ENCODE measurements at places on chromosomes 1 and 21.

DNA sequence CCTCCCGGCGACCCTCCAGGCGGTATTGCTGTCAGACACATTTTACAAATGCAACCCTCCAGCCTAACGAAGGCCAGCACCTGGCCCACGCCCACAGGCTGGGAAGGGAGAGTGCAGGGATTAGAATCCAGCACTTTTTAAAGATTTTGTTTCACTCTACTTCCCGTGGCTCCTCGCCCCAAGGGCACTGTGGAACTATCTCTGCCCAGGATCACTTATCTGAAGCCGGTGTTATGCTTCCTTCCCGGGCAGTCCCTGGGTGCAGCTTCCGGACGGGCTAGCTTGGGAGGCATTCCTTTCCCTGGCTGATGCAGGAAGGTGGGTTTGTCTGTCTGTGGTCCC, 35.8 kb downstream of the CCN1 start:
- no peak for DNase-seq

DNA sequence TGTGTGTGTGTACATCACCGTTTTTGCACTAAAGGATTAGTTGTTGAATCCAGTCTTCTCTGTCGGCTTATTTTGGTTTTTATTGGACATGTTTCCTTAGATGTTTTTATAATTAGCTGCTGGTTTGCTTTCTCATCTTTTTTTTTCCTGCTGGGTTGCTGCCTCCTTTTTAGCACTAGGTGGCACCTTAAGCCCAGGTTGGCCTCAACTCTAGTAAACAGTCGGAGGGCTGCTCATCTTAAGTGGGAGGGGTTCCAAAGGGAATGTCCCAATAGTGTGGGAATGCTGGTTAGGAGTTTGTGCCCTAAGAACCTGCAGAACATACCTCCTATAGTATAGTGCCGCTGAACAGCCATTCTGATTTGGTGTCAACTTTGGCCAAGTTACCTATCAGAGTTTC, 570.1 kb upstream of the CXADR start:
- DNase-seq: no peak

DNA sequence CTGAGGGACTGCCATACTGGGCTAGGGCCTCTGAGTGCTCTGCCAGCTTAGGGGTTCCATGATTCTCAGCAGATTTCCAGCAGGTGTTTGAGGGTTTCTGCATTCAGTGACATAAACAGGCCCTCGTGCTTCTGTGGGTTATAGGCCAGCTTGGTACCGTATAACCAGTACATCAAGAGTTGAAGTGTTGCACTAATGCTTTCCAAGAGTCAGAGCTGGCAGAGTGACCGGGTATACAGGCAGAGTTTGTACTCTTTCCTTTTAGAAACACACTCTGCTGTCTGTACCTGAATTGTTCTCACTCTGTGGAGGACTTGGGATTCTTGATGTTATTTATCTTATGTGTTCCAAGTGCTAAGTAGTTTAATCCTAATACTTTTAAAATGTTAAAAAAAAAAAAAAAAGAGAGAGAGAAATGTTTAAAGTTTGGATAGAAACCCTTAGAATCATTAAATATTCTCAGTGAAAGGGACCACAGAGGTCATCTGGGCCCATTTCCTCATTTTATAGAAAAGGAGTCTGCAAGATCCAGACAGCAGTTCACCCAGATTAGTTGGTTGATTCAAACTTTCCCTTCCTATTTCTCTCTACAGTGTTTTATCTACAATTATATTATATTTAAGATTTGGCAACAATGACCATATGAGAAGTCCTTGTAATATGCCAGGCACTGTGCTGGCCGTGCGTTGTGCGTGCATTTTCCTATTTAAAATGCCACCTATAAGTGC, 325.8 kb downstream of the KIF26B start:
- DNase-seq: no peak

DNA sequence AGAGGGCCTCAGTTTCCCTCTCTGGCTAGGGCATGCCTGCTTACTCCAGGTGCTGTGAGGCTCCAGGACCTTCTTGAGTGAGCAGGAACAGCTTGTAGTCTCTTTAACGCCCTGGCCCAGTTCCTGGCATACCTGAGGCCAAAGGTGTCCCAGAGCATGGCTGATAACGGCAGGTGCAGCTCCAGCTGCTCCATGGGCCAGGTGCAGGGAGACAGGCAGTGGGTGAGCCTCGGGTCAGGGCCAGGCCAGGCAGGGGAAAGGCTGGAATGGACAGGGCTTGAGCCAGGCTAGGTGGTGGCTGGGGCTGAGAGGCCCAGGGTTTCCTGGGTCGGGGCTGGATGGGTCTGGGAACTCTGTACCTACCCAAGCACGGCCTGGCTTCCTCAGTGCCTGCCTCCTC, 18.3 kb downstream of the EDN2 start:
- no peak for DNase-seq

DNA sequence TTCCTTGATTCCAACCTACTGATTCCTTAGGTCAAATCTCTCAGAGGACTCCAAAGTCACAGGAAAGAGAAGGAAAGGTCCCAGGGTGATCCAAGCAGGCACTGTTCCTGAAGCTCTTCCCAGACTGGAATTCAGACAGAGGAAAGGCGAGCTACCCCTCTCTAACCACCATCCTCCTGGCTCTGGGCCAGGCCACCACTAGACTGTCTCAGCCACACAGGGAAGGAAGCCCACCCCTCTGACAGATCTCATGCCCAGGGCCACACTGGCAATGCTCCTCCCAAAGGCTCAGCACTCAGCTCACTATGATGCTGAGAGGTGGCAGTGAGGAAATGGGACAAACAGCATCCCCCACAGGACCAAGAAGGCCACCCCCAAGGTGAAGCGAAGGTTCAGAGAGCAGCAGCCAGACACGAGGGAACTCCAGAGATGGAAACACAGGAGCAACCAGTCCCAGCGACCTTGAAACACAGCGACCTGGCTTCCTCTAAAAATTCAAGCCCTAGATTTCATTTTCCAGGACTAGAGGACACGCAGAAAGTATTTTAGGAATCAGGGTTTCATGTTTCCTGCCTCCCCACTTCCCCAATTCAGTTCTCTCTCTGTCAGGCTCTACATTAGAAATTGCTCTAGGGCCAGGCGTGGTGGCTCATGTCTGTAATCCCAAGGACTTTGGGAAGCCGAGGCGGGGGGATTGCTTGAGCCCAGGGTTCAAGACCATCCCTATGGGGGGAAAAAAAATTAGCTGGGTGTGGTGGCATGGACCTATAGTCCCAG, 18.8 kb downstream of the PIK3C2B start:
- no peak for DNase-seq

DNA sequence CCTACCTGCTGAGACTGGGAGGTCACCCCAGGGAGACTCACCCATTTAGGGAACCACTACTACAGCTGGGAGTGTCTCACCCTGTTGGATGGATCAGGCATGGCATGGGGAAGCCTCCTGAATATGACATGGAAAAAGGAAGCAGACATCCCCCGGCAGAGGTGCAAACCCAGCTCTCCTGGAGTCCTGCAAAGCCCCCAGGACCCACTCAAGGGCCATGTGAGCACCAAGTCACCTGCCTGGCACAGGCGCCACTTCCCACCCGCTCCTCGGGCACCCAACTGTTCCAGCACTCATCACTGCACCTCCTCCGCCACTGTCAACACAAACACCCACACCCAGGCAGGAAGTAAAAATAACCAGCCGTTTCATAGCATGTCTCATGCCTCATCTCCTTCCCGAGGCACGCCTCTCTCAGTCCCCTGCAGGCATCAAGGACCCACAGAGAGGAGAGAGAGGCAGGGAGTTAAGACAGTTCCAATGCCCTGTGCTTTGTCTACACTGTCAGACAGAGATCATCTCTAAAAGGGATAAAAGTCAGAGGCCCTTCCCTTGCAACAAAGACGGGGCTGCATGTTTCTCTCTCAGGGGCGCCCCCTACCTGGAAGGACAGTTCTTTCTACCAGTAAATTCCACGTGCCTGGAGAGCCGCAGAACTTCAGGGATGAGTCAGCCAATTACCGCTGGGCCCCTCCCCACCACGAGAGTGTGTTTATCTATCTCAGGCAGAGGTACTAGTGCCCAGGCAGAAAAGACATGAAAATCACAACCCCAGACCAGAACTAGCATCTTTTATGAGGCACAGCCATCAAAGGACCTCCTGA, 150.1 kb upstream of the SOD1 start:
- DNase-seq: no peak

DNA sequence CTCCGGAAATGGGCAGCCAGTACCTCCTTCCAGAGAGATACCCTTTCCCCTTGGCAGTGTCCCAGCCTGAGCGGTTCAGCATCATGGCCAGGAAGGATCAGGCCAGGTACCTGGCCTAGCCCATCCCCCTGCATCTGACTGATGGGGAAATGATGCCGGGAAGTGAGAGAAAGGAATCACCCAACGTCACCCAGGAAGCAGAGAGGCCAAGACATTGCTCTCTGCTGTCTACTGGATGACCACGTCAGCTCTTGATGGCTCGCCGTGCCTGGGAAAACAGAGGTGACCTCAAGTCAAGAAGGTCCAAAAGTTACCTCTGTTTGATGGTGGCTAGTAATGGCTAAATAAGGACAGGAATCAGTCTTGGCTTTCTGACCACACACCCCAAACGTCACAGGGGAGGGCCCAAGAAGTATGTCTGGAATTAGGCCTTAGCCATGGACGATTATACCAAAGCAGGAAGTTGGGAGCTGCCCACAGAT, 79.0 kb downstream of the MRPL37 start:
- no peak for DNase-seq

DNA sequence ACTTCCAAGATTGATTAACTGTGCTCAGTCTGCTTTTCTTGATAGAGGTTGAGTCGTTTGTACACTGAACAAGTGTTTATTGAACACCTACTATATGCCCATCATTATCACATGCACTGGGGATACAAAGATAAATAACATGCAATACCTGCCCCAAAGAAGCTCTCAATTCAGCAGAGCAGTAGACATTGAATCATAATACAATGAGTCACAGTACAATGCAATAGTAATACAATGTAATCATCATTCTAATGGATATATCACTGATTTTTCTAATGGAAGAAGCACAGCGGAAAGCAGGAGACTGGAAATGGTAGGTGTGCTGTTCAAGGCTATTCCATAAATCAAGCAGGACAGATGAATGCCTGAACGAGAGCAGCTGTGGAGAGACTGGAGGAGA, 3.7 kb upstream of the SEC16B start:
- DNase-seq: no peak

GRCh38 chr1:37691497-37692077, 729 bp upstream of the CDCA8 start:
- peak; percentile 31 for DNase-seq

DNA sequence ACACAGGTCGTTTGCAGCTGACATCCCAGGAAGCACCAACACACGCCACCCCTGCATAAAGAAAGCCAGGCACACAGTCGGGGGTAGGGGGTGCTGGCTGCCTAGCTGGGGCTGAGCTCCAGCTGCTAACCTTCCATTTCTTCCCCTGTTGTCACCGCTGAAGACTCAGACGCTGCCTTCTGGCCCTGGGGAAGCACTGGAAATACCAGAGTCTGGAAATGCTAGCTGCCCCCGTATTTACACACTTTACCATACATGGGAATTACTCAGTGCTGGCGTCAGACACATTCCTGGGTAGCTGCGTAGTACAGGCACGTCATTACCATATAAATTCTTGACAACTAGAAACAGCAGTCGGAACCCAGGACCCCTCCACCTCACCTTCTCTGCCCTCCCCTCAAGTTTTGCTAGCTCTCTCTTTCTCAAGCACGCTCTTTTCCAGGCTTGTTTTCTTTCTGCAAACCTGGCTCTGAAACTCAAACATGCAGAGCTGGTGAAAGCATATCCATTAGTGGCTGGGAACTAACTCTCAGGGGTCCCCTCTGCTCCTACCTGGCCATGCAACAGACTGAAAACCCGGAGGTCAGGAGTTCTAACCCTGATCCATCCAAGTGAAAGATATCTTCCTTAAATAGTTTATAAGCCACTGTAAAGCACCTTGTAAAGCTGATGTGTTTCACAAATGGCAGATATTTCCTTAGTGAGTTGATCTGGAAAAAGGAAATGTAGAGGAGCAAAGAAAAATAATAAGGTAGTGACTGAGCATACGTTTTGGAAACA, 3.3 kb downstream of the CSRP1 start:
- DNase-seq: peak; percentile 58

- peak; percentile 78 for DNase-seq
Measured at GRCh38 chr1:214019499-214019898, 31.7 kb downstream of the PROX1 start.

- DNase-seq: no peak
Measured at GRCh38 chr1:235199441-235199840, 38.4 kb upstream of the RBM34 start.

DNA sequence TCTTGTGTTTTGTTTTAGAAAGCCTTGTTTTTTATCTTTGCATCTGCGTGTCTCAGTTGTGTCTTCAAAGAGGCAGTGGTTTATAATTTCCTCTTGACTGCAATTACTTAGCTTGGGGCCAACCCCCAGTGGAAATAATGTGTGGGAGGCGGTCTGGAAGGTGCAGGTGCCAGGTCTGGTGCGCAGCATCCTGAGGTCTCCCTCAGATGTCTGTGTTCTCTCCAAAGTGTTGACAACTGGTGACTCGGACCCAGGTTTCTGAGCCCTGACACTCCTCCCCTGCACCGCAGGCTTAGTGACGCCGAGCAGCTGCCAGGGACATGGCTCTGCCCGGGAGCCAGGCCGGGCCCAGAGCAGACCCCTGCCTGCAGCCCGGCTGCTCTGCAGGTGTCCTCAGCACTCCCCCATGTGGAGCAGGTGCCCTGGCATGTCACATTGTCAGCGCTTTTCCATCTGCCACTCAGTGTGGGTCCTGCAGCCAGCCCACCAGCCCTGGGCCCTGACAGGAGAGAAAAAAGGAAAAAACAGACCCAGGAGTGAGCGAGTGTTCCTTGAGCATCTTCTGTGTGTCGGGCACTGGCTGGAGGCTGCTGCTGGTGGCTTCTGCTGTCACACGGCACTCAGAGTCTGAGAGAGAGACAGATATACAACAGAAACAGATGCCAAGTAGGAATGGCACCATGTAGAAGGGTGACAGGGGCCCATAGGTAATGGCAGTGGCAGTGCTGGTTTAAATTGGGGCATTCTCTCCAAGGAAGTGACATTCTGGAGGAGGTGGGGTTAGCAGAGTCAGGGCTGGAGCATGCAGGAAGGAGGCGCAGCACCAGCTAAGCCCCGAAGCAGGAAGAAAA, 24.8 kb upstream of the SELENON start:
- DNase-seq: peak; percentile 39

DNA sequence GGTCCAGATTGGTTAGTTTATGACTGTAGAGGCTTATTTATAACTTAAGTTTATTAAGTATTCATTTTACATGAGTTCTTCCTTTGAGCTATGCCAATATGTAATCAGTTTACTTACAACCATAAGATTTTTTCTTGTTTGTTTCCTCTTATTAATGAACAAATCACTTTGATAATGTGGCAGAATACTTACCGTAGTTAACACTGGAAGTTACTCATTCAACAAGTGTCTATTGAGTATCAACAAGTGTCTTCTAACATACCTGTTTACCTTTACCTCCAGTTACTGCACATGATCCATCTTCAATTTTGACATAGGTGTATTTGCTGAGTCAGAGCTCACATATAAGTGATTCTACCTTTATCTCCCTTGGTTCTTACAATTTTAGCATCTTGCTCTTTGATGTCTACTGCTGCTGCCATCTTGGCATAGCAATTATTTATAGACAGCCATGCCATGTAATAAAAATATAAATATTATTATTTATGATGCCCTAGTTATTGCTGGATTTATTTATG, 205.7 kb downstream of the NCAM2 start:
- no peak for DNase-seq
